ENCODE measurements at places on chromosomes 3 and 15.

GRCh38 chr3:195207731-195208130 is 63.2 kb downstream of the XXYLT1 start:
- no peak for DNase-seq

GRCh38 chr3:61961900-61962299 is 400.5 kb downstream of the PTPRG start:
- DNase-seq: no peak

DNA sequence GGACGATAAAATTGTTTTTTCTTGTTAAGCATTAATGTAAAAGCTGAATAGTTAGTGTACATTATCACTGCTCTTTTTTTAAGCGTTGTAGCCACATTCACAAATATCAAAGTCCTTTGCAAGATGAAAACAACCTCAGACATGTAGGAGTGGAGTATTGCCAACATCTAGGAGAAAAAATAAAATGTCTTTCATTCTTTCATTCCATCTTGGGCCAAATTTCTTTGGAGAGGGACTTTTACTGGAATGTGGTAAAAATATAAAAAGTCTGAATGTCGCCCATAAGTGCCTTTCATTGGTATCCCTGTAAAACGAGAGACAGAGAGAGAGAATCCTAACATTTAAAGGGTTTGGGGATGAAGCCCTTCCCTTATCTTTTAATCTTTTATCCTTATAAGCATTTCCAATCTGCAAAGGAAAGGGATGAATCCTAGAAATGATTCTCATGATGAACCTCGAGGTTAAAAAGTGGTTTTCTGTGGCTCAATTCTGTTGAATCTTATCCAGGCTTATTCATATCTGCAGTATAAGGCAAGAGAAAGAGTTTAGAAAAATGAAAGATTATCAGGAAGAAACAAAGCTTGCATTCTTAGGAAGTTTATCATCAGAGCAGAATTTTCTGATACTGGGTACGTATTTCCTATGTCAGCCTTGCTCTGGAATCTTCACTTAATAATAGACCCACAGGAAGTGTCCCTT is 1031.7 kb downstream of the MCTP2 start:
- DNase-seq: no peak

DNA sequence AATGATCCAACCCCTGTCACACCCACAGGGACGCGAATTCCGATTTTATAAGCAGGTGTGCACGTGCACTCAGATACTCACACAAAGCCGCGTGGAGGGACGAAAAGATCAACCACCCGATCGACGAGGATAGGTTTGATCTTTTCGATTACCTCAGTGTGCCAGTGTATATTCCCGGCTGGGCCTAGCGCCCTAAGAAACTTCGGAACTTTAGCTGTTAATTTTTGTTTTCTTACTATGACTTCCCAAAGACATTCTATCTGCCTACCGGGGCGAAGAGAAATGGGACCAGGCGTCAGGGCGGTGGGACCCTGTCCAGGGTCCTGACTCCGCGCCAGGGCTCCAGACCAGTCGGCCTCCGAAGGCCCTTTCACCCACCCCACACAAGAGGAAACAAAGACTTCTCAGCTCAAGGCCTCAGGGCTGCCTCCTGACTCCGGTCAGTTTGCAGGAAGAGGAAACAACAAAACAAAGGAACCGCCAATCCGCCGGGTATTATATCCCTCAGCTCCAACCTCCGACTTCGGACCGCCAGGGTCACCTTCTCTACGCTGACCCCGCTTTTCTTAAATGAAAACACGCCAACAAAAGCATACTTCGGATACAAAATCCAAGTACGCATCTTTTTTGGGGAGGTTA is 6.8 kb downstream of the ONECUT1 start:
- DNase-seq: no peak

DNA sequence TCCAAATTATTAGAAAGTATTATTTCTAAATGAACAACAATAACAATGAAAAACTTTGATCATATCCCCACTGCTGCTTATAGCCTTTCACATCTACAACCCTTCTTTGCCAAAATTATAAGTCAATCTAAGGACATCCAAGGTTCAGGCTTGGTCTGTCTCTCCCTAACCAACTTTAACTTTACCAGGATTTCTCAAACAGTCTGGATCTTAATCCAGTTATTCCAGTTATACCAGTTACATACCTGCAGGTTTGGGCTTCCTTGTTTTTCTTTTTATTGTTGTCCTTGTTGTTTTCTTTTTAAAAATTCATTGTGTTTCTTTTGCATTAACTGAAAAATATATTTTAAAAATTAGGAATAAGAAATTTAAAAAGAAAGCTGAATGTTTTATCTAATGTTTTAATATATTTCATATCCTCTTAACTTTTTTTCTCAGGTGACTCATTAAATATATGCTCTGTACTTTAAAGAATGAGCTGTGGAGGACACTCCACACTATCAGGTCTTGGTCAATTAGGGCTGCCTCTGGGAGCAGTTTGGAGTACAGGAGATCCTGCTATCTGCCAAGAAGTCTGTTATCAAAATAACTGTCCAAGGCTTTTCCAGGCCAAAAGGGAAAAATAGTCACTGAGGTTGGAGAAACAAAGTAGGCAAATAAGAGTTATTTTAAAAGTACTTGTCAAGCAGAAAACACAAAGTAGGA is 421.4 kb downstream of the EPHA6 start:
- DNase-seq: no peak

DNA sequence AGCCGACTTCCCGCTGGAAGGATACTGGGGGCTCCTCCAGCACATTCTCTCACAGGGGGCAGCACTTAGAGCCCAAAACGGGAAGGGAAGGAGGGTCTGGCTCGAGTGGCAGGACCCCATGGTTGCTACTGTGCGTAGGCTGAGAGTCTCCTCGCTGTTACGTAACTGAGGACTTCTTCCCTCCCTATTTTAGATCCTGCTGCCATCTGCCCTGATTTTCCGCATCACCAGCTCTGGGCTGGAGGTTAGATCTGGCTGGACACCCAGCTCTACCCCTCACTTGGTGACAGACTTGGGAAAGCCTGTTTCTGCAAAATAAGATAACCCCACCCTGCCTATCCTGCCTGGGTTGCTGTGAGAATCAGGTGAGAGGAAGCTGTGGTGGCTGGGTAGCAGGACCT is 47.7 kb downstream of the BDH1 start:
- DNase-seq: no peak

DNA sequence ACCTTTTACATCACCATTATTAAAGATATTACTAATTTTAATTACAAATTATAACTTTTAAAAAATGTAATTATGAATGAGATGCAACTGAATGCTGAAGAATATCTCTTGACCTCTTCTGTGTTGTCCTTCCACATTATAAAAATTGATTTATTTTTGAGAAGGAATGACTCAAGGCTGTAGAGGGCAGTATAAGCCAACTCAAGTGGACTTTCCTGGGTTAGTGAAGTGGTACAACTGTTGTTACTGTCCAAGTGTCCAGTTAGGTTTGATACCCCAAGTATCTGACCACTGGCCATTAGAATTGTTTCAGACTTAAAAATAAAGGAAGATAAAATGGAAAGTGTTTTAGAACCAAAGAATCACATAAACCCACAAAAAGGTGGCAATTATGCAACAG is 51.9 kb downstream of the BBX start:
- no peak for DNase-seq
